ENCODE measurements at places on chromosomes 2 and 18. TPM values are rescaled to one million over a fixed set of nuclear protein-coding genes. Genes with fewer than 3 reads are reported as not detected.

Gene EMILIN1
- 7.4 TPM for total RNA-seq

Gene ABCG8
- not detected for total RNA-seq

Gene MBOAT2
- total RNA-seq, result 32.2 TPM

Gene ADRA2B
- 0.07 TPM for total RNA-seq

Gene MATN3
- 7.6 TPM for total RNA-seq

Gene FBXO41
- 7.0 TPM for total RNA-seq

Gene RAB31
- total RNA-seq, result 44.2 TPM

Gene GPR45
- not detected for total RNA-seq

Gene FOXI3
- 0.21 TPM for total RNA-seq

Gene SIX2
- 0.96 TPM for total RNA-seq

Gene LINC00305
- not detected for total RNA-seq

Data from kidney epithelial cell (primary cell).